ENCODE measurements at places on chromosomes 4 and X.

- DNase-seq: no peak
Measured at GRCh38 chr4:109662771-109663170, 40.5 kb downstream of the CASP6 start.

DNA sequence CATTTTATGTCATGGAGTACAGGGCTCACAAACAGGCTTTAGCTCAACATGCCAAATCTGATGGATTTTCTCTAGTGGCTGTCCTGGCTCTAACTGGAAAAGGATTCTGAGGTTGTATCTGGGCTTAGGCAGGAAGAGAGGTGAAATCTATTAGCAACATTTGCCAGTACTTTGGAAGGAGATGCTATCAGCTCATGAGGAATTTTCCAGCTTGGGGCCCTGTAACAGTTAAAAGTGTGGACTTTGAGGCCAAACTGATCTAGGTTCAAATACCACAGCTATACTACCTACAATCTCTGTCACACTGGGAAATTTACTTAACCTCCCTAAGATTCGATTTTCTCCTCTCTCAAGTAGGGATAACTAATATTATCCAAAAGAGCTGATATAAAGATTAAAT, 119.0 kb upstream of the HCCS start:
- no peak for DNase-seq

DNA sequence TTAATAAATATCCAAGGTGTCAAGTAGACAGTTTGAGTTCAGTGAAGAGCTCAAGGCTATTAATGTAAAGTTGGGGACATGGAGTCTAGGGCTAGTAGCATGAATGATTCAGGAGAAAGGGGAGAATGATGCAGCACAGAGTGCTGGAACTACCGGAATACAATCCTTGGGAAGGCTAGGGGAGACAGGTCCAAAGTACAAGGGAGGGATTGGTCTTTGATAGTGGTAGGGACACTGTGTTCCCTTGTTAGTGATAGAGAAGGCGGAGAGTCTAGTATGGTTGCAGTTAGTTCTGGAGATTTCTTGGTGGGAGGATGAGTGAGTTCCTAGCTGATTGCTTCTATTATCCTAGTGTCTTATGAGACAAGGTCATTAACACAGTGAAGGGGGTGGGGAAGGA, 8.7 kb downstream of the GCNA start:
- no peak for DNase-seq

DNA sequence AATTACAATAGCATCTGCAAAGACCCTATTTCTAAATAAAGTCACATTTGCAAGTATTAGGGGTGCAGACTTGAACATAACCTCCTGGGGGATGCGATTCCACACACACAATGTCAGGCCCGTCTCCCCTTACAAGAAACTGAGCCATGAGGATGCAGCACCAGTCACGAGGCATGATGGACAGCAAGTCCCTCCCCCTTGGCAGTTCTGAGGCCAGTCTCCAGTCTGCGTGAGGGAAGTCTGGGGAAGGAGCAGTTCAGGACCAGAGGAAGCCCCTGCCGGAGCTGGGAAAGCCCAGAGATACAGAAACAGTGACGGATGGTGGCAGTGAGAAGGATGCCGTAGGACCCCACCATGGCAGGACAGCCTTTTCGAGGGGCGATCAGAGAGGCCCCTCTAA, 9.4 kb downstream of the FAM53A start:
- DNase-seq: no peak

GRCh38 chr4:4247696-4248028, 361 bp downstream of the TMEM128 start:
- no peak for DNase-seq

DNA sequence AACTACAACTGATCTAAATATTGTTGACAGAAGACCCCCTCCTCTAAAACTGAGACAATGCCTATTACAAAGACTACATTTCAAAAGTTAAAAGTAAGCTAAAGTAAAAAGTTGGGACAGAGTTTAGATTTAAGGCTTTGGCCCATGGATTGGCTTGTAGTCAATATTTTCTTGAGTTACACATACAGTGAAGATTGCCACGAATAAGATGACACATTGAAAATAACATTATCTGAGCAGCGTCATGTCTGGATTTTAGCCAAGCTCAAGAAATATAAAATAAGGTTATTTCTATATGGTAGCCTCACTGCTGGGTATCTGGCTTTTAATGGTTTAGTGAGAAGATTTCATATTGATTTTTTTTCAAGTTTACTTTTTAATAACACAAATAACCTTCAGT, 266.2 kb upstream of the LDB2 start:
- DNase-seq: no peak

DNA sequence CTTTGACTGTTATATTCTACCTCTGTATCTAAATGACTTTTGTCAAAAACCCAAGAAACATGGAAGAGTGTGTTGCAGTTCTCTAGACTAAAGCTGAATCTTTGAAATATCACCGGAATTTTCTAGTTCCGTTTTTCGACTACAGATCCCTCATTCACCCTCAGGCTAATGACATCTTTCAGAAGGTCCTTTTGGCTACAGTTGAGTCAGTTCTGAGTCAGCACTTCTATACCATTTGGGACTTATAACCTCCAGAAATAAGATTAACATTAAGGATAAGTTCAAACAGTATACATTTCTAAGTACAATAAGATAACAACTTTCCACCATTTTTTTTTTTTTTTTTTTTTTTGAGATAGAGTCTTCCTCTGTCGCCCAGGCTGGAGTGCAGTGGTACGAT, 331.0 kb upstream of the CPXCR1 start:
- DNase-seq: no peak

- peak; percentile 52 for DNase-seq
Measured at GRCh38 chrX:70433848-70434351, 10.7 kb upstream of the DLG3 start.

GRCh38 chr4:40962551-40963180, 212.9 kb downstream of the NSUN7 start:
- no peak for DNase-seq

DNA sequence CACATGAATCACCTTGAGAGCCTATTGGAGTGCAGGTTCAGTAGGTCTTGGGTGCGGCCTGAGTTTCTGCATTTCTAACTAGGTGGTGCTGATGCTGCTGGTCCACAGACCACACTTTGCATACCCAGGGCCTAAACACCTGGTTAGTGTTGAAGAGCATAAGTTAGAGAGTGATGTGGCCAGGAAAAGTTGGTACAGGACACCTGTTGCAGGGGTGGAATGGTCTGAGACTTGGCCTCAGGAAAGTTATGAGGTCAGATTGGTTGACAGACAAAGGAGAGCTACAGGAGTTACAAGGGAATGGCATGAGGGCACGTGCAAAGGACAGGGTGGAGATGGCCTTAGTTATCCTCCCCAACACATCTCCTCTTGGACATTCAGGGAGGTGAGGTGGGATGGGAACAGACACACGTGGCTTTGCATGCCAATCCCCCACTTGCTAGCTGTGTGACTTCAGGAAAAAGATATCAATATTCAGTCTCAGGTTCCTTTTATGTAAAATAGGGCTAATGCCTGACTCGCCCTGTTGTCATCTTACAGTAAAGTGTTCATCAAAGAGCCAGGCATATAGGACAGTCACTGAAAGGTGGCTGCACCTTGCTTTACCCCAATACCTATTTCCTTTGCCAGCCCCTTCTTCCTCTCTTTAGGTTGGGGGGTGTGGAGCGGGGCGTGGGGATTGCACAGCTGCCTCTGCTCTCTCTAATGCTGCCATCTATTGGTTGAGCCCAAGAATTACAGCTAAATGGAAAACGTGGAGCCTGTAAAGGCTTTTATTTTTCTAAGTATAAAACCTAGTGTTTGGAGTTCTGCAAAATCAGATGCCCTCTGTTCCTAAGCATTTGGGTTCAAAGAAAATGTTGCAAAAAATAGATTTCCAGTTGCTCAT, 47.5 kb downstream of the ATG4A start:
- no peak for DNase-seq

DNA sequence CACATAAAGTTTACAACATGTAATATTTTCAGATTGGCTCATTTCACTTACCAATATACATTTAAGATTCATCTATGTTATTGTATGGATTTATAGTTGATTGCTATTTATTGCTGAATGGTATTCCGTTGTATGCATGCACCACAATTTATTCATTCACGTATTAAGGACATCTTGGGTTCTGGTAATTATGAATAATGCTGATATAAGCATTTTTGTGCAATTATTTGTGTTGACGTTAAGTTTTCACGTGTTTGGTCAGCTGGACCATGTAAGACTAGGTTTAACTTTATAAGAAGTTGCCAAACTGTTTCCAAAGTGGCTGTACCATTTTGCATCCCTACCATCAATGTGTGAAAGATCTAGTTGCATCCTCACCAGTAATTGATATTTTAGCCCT, 35.1 kb downstream of the MAGEB10 start:
- no peak for DNase-seq

All from renal cortex interstitium (tissue), 15 donors.